CD4-positive, alpha-beta T cell treated with Interleukin-1 beta for 1 hour (primary cell): ENCODE measurements at places on chromosomes 1 and 21.

GRCh38 chr1:168159251-168159650, 19.5 kb upstream of the TIPRL start:
- DNase-seq: no peak

GRCh38 chr1:119662034-119662437, 14.0 kb upstream of the ZNF697 start:
- no peak for DNase-seq

GRCh38 chr1:228794810-228795209, 59.5 kb downstream of the RHOU start:
- no peak for DNase-seq

GRCh38 chr1:63777286-63777685, 3.5 kb downstream of the ROR1 start:
- no peak for DNase-seq

DNA sequence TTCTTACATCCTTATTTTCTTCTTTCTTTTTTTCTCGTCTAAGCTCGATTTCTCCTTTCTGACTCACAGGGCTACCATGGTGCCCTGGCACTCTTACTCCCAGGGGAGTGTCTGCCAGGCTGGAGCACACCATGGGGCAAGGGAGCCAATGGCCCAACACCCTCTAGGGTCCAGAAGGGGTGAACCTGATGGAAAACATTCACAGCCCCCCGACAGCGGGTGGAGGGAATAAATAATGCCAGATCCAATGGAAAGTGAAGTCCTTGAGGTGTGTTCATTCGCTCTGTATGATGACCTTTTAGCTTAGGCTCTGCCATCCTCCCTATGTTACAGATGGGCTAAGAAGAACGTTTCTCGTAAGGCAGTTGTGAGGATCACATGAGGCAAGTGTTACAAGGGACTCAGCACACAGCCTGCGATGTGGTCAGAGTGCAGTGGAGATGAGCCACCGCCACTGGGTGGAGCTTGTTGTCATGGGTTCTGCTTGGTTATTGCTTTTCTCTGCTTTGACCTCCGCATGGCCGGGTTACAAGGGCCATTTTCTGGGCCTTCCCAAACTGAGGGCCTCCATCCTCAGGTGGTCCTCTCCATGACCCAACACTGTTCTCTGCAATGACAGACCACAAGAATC, 3.5 kb upstream of the FCMR start:
- DNase-seq: peak; percentile 74
